Mesothelial cell of epicardium (in vitro differentiated cells): ENCODE measurements at places on chromosomes 7 and 10. TPM values are rescaled to one million over a fixed set of nuclear protein-coding genes. Genes with fewer than 3 reads are reported as not detected.

GRCh38 chr7:568031-568951 is 48.6 kb upstream of the PDGFA start:
- H3K4me3 ChIP-seq: no peak overlapping the region

- no peak overlapping the region for H3K4me3 ChIP-seq
- no peak for DNase-seq
- no peaks in the 10 kb centered on the region for H3K36me3 ChIP-seq
- H3K4me1 ChIP-seq: peaks cover 13% of the 10 kb centered on the region
- H3K27me3 ChIP-seq: no peaks in the 10 kb centered on the region
- no peak overlapping the region for H3K27ac ChIP-seq
Observed at GRCh38 chr7:40244226-40244625, 109.4 kb downstream of the SUGCT start.

The MKI67 gene
- 42.8 to 50.9 TPM (median 44.0 TPM) in 3 replicates for total RNA-seq

The ZNF117 gene
- 38.3 to 42.5 TPM (median 42.3 TPM) in 3 replicates for total RNA-seq

The LIPK gene
- not detected in 3 replicates for total RNA-seq

- no peaks in the 10 kb centered on the region for H3K36me3 ChIP-seq
- H3K4me1 ChIP-seq: peaks cover 35% of the 10 kb centered on the region
- H3K4me3 ChIP-seq: peak overlapping the region; percentile 76
- no peak overlapping the region for H3K27ac ChIP-seq
Observed at GRCh38 chr10:7407368-7408290, 3.2 kb downstream of the SFMBT2 start.

The ASZ1 gene
- total RNA-seq: 0.18 TPM in 1 of 3 replicates, not detected in the others

- peaks cover 13% of the 10 kb centered on the region for H3K4me1 ChIP-seq
- H3K36me3 ChIP-seq: peaks cover 41% of the 10 kb centered on the region
- H3K27me3 ChIP-seq: no peaks in the 10 kb centered on the region
- H3K27ac ChIP-seq: no peak overlapping the region
Observed at GRCh38 chr7:111517549-111517951, 44.7 kb downstream of the IMMP2L start.

- peaks cover 36% of the 10 kb centered on the region for H3K4me1 ChIP-seq
- no peaks in the 10 kb centered on the region for H3K27me3 ChIP-seq
- H3K27ac ChIP-seq: no peak overlapping the region
- H3K36me3 ChIP-seq: no peaks in the 10 kb centered on the region
Observed at GRCh38 chr7:150363370-150363769, 5.3 kb upstream of the REPIN1 start.

The ANK3 gene
- total RNA-seq: 242 to 270 TPM (median 243 TPM) in 3 replicates

GRCh38 chr7:50584793-50585408 is 19.7 kb upstream of the DDC start:
- peaks cover 10% of the 10 kb centered on the region for H3K4me1 ChIP-seq
- H3K36me3 ChIP-seq: peaks cover 4% of the 10 kb centered on the region
- DNase-seq: peak; percentile 40
- H3K27me3 ChIP-seq: no peaks in the 10 kb centered on the region

GRCh38 chr7:4800487-4800886 is 25.1 kb downstream of the AP5Z1 start:
- H3K4me1 ChIP-seq: no peaks in the 10 kb centered on the region
- H3K4me3 ChIP-seq: no peak overlapping the region
- H3K27ac ChIP-seq: no peak overlapping the region
- H3K27me3 ChIP-seq: peaks cover 5% of the 10 kb centered on the region
- no peak for DNase-seq

The EXOSC1 gene
- total RNA-seq: 28.2 to 31.2 TPM (median 30.6 TPM) in 3 replicates

The EMX2 gene
- 2.0 to 3.0 TPM (median 2.8 TPM) in 3 replicates for total RNA-seq

DNA sequence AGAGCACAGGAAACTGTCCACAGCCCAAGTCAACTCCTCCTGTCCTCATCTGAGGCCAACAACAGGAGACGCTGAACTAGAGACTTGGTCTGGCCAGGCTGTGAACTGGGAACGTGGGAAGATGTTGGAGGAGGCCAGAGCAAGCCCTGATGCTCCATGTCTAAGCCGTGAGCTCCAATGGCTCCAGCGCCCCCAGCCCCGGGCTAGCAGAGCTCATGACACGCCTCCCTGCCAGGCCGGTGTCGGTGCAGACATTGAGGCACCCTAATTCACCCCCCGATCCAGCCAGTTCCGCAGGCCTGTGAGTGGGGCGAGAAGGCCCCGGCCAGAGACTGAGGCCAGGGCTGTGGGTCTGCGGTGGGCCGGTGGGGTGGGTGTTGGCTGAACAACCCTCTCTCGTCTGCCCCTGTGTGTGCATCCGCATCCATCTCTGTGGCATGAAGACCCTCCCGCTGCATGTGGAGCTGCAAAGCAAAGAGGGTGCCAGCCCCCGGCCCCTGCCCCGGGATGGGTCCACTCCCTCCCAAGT is 109.3 kb upstream of the MACROH2A2 start:
- no peak overlapping the region for H3K27ac ChIP-seq
- no peaks in the 10 kb centered on the region for H3K36me3 ChIP-seq

- H3K36me3 ChIP-seq: no peaks in the 10 kb centered on the region
- no peaks in the 10 kb centered on the region for H3K4me1 ChIP-seq
- no peak overlapping the region for H3K4me3 ChIP-seq
- H3K27me3 ChIP-seq: no peaks in the 10 kb centered on the region
- no peak overlapping the region for H3K27ac ChIP-seq
- no peak for DNase-seq
Observed at GRCh38 chr10:25738776-25739175, 195.3 kb upstream of the MYO3A start.

DNA sequence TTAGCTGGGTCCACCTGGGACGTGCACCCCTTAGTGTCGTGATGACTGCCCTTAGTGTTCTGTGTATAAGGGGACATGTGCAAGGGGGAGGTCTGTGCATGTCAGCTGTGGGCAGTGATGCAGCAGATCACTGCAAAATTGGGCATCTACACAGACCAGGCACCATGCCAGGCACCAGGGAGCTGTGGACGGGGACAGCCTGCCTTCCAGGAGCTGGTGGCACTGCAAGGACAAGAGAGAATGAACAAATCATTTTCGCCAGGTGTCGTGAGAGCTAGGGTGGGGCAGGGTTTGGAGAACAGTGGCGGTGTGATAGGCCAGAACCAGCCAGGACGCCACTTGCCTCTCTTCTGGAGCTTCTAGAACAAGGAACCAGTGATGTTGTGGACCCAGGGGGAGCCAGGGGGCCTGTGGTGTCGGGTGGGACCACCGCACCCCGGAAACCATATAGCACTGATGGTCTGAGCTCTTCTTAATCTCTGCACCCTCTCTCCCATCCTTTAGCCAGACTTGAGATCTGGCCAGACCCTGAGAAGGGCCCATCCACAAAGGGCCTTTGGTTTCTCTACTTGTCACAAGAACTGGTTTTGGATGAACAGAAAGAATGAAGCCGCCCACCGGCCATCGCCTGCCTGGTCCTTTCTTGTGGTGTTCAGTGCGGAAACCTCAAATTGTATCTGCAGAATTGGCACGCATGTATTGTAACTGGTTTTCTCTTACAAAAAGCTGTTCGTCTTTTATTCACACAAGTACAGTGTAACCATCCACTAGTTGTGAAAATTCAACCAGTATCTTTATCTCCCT is 30.7 kb downstream of the PRF1 start:
- no peaks in the 10 kb centered on the region for H3K36me3 ChIP-seq
- no peak overlapping the region for H3K4me3 ChIP-seq
- no peak for DNase-seq
- H3K27me3 ChIP-seq: no peaks in the 10 kb centered on the region

DNA sequence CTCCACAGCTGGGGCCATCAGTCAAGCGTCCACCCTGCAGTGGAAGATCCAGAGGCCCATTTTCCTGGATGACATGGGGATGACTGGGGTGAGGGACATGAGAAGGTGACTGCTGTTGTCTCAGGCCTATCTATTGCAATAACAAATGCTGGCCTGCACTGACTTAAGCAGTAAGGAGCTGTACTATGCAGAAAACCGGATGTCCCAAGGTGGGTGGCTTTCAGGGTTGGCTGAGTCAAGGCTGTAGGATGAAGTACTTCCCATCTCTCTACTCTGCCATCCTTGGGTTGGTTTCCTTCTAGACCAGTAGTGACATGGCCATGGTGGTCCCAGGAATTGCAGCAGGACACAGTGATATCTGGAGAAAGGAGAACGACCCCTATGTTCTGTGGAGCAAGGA is 48.1 kb downstream of the NEURL1 start:
- H3K27ac ChIP-seq: no peak overlapping the region
- no peak overlapping the region for H3K4me3 ChIP-seq
- peaks cover 23% of the 10 kb centered on the region for H3K27me3 ChIP-seq
- DNase-seq: no peak
- H3K4me1 ChIP-seq: peaks cover 18% of the 10 kb centered on the region

The GIMAP8 gene
- total RNA-seq: not detected in 3 replicates

DNA sequence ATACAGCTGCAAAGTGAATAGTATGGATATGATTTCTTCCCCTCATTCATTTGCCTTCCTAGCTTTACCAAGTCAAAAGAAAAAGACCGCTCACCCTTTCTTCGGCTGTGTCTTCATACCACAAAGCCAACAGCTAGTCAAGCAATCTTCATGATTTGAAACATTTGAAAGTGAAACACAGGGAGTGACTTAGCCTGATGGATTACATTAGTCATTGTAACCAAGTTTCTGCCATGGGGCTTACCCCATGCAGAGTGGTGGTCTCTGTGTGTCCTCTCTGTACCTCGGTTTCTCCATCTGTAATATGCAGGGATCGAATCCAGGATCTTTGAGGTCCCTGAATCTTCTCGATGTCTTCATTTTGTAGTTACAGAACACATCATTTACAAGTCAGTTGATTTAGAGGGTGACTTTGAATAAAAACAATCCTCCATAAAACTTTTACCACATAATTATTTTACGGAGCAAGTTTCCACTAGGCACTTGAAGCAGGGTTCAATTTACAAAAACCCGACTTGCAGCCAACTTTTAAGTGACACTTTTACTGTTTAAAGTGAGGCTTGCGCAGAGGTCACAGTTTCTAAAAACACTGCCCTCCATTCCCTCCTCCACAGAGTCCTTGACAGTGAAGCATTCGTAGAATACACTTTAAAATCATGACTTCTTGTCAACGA is 2.2 kb upstream of the LGI1 start:
- no peak for DNase-seq
- no peak overlapping the region for H3K4me3 ChIP-seq
- no peak overlapping the region for H3K27ac ChIP-seq
- H3K27me3 ChIP-seq: peaks cover 33% of the 10 kb centered on the region

The PIP gene
- not detected in 3 replicates for total RNA-seq

The STRIP2 gene
- 1.8 to 1.9 TPM (median 1.9 TPM) in 3 replicates for total RNA-seq

The NET1 gene
- total RNA-seq: 201 to 205 TPM (median 205 TPM) in 3 replicates

DNA sequence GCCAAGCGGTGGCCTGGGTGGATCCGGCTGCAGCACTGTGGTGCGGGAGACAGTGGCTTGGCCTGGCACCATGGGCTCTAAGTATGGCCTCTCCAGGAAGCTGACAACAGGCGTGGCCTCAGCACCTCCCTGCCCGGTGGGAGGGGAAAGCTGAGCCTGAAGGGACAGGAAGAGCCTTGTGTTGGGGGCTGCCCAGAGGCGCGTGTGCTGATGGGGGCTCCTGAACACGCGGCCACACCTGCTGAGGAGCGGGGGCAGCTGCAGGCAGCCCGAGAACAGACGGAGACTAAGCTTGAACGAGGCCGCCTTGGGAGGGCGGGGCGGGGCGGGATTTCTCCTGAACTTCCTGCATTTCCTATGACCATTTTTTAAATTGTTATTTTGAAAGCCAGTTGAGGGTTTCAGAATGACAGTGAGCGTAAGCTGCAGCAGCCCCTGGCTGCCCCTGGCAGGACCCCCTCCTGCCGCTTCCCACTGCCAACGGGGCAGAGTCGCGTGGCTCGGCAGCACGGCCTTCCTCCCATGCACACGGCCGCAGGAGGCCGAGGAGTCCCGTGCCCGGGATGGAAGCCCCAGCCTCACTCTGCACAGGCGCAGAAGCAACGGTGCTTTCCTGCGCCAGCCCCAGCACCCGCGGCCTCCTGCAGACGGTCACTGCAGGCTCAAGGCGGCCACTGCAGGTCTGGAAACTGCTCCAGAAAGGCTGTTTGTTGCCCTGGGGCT is 43.2 kb downstream of the DPYSL4 start:
- peaks cover 7% of the 10 kb centered on the region for H3K4me1 ChIP-seq
- no peaks in the 10 kb centered on the region for H3K36me3 ChIP-seq
